ENCODE measurements at places on chromosomes 5 and 9.

GRCh38 chr9:9002826-9003583 is 1203.4 kb upstream of the DMAC1 start:
- no peak for DNase-seq

GRCh38 chr5:136518174-136518573 is 152.8 kb upstream of the TRPC7 start:
- DNase-seq: no peak

GRCh38 chr5:13572163-13572562 is 372.3 kb downstream of the DNAH5 start:
- DNase-seq: no peak

DNA sequence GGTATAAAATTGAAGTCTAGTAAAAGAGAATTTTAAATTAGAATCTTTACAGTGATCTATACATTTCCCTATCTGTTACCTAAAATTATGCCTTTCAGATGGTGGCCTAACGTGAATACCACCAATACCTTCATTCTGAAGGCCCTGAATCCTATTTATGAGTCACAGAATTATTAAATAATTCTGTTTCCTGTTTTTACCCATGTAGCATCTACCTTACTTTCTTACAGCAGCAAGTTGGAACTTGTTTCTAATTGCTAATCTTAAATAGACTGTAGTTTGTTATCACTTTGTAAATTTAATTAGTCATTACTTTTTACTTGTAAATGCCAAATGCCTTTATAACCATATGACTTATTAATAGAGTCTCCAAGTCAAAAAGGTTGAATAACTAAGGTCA is 135.0 kb downstream of the PDE4D start:
- DNase-seq: no peak

GRCh38 chr9:75161116-75161857 is 73.0 kb downstream of the OSTF1 start:
- DNase-seq: no peak

GRCh38 chr9:36091026-36091953 is 45.2 kb upstream of the GLIPR2 start:
- DNase-seq: no peak

DNA sequence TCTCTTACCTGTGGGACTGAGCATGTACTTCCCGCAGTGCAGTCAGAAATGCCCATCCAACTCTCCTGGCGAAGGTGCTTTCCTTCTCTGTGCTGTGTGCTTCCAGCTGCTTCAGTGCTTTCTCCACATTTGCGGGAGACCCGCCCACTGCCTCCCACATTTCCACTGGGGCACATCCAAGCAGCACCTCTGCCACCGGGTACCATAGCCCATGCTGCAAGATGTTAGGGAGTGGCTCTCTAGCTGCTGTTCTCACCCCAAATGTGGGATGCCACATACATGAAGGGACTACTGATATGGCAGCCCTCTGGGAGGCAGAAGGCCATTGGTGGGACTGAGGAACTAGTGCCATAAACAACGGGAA is 8.8 kb downstream of the DMAC1 start:
- DNase-seq: no peak

DNA sequence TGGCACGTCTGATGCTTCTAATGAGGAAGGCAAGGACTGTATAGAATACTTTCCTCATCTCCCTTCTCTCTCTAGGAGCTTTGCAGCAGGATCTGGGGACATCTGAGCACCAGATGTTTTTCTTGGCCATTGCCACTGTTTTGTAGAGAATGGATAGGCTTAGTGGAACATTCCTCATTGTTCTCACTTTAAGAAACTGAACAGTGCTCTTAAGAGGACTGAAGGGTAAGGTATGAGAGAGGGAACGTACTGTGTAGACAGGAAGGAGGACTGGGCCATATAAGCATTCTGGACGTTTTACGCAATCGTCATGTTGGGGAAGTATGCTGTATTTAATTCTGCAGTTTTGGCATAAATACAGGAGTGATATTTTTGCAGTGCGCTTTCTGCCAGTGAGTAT is 70.6 kb downstream of the SMARCA2 start:
- no peak for DNase-seq

DNA sequence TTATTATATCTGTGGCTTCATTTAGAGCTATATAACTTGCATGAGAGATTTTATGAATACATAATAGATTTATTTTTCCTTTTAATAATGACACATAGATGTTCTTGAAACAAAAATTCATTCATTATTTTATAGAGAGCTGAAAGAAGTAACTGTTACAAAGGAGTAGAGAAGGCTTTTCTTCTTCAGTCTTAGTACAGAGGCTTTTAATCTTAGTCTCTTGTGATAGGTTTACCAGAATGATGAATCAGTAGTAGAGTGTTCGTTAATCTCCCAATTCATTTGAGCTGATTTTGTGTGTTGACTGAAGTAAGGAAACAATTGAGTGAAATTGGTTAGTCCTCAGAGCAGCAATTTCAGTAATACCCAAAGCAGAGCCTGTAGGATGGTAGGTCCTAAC is 1284.1 kb upstream of the ACO1 start:
- DNase-seq: no peak

DNA sequence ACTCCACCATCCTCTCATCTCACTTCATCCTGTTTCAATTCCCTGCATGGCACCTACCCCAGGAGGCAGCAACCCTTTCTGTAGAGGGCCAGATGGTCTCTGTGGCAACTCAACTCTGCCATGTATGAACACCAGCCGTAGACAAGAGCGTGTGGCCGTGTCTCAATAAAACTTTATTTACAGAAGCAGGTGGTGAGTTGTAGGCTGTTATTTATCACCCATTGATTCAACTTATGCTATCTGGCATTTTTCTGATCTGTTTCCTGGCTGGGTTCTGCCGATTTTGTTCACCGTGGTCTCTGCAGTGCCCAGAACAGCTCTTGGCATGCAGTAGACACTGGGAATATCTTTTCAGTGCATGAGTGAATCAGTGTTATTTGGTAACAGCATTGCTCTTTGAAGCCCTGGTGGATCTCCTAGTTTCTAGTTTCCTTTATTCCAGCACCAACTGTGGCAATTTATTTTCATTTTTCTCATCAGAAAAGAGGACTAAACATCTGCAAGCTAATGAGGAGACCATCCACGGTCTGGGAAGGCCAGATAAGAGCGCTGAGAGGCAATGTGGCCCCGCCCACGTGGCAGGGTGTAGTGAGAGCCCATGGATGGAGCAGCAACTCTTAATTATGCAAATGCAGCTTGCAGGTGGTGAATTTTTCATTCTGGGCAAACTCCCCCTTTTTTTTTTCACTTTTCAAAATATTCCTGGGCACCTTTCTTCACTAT is 77.9 kb downstream of the CTSL start:
- no peak for DNase-seq

GRCh38 chr5:72618708-72619107 is 111.5 kb upstream of the ZNF366 start:
- DNase-seq: no peak

DNA sequence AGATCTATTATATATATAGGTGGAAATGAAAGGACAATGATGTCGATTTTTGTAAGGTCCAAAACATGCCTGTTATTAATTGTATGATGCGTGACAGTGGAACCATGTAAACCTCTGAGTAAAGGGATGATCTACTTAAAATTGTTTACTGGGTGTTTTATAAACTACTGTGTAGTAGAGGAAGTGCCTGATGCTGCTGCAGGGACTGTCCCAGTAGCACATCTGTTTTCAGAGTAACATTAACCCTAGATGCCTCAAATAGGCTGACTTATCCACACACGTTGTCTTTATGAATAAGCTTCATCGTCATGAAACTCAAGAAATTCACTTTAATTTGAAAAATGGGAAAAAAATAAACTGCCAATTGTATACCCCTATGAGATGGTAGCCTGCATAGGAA is 1.7 kb downstream of the CAMK4 start:
- no peak for DNase-seq

- no peak for DNase-seq
Observed at GRCh38 chr5:2383698-2384065, 367.8 kb downstream of the IRX2 start.

GRCh38 chr5:100595152-100595811 is 60.1 kb downstream of the FAM174A start:
- no peak for DNase-seq

GRCh38 chr5:5838493-5838892 is 416.0 kb downstream of the ICE1 start:
- no peak for DNase-seq

DNA sequence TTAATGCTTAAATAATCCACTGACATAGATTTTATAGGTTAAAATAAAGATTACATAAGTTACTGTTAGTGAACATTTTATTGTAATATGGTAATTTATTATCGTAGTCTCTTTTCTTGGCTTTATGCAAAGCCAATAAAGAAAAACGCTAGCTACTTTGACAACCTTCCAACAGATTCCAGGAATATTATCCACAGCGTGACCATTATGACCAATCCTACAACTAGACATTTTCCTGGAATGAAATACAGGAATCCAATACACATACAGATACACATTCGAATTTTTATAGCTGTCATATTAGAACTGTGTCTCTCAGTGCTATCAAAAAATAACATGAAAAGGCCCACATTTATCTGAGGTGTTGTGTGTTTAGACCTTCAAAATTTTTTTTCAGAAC is 13.1 kb downstream of the RPS23 start:
- no peak for DNase-seq

DNA sequence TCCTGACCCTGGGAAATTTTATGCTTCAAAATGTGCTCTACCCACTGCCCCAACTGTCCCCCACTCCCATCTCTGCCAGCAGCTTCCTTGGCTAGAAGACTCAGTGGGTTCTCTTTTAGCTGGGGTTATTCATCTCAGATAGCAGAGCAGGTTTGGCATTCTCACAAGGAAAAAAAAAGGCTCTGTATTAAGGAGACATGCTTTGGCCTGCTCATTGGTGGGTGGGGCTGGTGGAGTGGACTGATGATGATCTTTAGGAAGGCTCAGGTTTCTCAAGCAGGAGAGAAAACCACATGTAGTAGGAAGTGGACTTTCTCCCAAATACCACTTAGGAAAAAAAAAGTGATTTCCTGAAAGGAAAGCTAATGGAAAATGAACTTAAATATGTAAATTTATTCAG is 279.2 kb upstream of the ZNF462 start:
- DNase-seq: no peak

- DNase-seq: no peak
Observed at GRCh38 chr5:149750596-149750995, 20.5 kb downstream of the PPARGC1B start.

GRCh38 chr9:121242959-121243346 is 25.0 kb upstream of the GSN start:
- no peak for DNase-seq

DNA sequence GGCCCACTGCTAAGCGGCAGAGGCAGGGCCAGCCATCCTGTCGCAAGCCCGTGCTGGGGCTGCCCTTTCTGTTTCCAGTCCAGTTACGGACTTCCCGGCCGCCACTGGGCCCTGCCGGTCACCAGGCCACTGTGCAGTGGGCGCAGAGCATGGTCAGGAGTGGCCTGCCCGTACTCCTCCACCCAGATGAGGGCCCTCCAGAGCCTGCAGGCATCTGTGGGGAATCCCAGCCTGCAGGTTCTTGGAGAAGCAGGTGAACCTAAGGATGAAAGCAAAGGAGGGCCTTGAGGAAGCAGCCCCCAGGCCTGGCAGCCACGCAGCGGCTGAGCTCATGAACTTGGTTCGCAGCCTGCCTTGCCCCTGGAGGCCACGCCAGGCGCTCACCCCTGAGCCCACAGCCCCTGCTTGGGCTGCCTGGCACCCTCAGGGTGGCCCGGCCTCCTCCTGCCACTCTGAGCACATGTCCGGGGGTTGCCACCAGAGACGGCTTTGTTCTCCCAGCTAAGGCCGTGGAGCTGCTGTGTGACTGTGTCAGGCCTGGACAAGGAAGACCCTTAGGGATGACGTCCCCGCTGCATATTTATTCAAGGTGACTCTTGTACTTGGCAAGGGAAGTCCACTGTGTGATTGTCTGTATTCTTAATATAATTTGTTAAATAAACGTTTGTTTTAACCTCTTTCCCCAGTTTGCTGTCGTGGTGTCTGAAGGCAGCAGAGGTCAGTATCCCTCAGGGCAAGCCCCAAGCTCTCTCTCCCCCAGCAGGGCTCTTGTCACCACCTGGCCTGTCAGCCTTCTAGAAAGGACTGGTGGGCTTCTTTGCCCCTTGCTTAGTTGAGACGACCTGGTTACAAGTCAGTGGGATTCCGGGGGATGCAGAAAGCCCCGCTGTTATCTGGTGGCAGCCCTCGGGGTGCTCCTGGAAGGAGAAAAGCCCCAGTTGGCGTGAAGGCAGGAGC is 107.1 kb upstream of the LMX1B start:
- no peak for DNase-seq

Measured in T-helper 9 cell (primary cell).